Muscle of back (tissue), 13 donors: ENCODE measurements at places on chromosomes 4 and X.

GRCh38 chr4:59094505-59094904 lies 1984.3 kb upstream of the IGFBP7 start:
- DNase-seq, result no peak

GRCh38 chr4:8671712-8672290 lies 79.2 kb downstream of the CPZ start:
- no peak for DNase-seq

DNA sequence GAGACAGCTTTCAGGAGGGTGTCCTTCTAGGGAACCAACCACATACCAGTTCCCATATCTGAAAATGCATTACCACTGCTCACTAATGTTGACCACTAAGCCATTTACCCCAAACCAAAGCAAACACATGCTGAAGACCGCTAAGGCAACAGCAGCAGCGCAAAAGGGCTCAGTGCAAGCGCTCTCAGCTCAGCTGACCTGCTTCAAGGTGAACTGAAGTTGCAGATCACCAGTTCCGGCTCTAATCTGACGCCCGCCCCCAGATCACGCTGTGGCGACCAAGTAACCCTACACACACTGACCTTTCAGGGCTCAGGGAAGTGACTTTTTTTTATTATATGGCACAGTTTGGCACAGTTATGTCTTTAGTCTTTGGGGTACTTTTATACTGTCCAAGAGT lies 5.8 kb downstream of the MECP2 start:
- DNase-seq, result no peak

GRCh38 chr4:182931691-182932345 lies 14.6 kb upstream of the DCTD start:
- DNase-seq, result no peak

DNA sequence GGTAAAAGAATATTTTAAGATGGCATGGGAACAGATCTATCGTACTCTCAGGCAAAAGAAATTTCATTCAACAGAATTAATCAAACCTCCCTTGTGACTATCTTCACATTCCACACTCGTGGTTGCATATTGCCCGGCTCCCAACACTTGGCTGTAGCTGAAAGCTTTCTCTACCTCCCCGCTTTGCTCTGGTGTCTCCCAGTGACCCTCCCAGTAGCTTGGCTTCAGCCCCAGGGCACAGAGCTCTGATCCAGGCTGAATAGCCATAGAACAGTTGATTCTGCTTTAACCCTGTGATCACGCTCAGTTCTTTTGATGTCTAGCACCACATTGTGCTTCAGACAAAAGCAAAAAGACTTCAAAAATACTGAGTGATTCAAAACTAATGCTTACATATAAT lies 24.6 kb downstream of the SLC7A11 start:
- no peak for DNase-seq

DNA sequence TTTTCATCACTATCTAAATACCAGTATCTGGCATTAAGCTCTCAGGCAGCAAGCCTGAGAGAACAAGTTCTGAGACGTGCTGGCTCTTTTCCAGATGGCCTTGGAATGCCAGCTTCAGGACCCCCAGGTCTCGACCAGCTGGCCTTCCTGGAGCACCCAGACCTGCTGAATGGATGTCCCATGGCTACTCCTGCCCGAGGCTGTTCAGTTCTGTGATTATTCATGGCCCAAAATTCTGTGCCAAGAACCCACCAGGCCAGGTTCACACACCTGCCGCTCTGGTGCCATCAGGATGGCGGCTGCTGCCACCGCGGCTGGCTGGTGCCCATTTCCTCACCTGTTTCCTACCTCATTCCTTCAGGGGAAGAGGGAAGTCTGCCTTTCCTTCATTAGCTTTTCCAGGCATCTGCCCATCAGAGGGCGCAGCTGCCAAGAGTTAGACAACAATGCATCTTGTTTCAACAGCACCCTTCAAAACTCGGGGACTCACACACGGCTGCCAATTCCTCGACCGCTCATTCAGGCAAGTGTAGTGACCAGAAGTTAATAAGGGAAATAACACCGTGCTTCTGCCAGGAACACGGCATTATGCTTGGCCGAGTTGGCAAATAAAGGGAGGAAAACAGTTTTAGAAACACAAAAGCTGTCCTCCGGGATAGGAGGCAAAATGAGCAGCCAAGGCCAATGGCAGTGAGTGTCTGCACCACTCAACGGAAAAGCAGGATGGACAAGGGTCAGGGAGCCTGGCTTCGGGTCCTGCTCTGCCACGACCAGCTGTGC lies 173.8 kb downstream of the NSUN7 start:
- no peak for DNase-seq

GRCh38 chr4:139633661-139634060 lies 32.0 kb upstream of the MGST2 start:
- peak; percentile 31 for DNase-seq

DNA sequence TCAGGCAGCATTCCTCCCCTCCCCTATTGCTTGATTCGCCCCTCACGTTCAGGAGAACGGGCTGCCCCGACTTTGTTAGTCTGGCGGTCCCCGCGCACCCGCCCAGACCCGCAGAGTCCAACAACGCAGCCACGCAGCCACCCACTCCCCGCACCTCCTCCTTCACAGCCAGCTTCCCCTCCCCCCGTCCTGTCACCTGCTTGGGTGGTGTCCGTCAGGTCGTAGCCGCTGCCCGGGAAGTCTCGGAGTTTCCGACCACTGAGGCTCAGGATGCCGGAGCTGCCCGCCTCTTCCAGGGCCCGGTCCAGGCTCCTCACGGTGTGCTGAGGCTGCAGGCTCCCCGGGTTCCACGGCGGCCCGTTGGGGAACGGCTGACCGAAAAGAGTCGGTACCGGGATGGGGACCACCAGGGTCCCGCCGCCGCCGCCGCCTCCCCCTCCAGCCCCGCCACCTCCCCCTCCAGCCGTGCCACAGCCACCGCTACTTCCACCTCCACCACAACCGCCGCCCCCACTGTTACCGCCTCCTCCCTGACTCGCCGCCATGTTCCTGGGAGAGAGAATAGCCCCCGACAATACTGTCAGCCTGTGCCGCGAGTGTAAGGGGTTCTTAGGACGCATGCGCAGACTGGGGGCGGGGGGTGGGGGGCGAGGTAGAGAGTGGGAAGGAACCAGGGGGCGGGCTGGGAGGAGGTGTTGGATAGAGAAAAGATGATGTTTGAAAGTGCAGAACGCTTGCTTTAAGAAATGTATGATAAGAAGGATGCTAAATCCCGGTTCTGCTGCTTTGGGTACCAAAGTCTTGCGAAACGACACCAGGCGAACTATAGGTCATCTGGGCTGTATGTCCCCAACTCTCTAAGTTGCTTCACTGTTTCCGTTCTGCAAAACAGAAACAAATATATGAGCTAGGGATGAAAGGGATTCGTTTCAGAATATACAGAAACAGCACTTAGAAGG lies at the start of gene LRCH2:
Gene LRCH2, minus strand, starts transcription at position 600 of the 959 bp plus-strand sequence. Its CDS starts 55 bp downstream, at position 545.
- peak; percentile 76 for DNase-seq

- peak; percentile 5 for DNase-seq
Observed at GRCh38 chr4:90852237-90852636, 725.0 kb downstream of the CCSER1 start.
